ENCODE measurements at places on chromosomes 12 and 14.

DNA sequence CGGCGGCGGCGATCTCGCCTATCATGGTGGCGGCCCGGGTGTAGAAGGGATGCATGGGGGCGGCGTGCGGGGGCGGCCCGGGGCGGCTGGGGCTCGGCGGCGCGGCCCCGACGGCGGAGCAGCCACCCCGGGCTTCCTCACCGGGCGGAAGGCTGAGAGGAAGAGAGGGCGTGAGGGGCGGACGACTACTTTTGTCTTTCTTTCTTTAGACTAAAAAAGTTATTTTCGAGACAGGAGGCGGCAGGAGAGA is 240 bp downstream of the BTG1 start:
- no peak for DNase-seq

DNA sequence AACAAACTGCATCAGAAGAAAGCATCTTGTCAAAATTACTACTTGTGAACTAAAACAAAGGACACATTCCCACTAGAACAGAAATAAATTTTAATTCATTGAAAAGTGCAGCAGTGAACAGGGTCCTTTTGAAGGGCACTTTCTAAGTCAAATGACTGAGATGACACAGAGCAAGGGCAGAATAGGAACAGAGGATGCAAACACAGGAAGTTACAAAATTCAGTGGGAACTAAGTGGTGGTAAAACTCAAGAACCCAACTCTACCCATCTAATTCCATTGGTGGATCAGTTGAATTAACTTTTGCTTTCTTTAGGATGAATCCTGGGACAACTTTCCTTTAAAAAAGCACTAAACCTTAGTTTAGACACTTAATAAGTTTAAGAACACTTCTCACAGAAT is 45.8 kb downstream of the GNS start:
- no peak for DNase-seq

- DNase-seq: no peak
Measured at GRCh38 chr12:47741340-47741703, 16.0 kb upstream of the ENDOU start.

GRCh38 chr12:3752096-3752709 is 706 bp downstream of the CRACR2A start:
- no peak for DNase-seq

DNA sequence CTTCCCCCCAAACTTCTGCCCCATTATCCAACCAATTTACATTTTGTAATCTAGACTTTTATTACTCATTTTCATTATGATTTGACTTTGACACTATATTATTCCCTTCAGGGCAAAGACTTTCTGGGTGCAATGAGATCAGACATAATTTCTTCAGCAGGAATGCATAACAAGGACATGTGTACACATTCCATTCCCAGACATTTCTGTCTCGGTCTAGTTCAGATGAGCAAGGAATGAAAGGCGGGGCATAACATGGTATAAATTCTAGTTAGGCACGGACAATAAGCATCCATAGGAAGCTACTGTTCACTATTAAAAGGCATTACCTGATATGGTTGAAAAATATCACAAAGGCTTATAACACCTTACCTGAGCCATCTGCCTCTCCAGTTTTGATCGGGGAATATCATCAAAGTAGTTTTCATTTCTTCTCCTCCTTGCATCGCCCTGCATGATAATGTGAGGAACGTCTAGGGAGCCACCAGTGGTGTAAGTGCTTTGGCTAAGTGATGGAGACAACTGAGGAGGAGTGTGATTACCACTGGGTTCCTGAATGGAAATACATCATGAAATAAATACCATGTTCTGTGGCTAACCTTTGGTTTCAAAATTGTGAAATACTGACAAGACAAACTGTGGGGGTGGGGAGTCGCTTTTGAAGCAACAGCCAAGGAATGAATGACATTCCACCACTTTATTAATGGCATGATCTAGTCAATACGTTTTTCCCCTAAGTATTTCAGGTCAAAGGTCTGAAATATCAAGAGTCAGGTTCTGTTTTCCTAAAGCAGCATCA is 183.9 kb downstream of the APAF1 start:
- no peak for DNase-seq

- DNase-seq: no peak
Measured at GRCh38 chr14:29465095-29465494, 462.6 kb downstream of the PRKD1 start.

GRCh38 chr14:51643140-51643539 is 8.6 kb upstream of the FRMD6 start:
- DNase-seq: no peak

GRCh38 chr12:122875590-122876220 is 20.2 kb downstream of the VPS37B start:
- DNase-seq: no peak

DNA sequence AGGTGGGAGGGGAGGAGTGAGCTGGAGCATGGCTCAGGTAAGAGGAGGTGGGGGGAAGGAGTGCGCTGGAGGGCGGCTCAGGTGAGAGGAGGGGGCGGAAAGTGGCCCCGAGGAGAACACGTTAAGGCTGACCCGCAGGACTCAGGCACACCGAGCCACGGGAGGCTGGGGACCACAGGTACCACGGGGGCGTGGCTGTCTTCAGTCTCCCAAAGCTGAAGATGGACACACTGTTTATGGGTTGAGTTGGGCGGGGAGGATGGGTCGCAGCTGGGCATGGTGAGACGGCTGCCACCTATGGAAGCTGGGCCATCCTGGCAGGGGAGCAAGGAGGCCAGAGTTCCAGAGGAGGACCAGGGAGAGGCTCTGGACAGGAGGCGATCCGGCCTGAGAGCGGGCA is 23.5 kb downstream of the UBR7 start:
- no peak for DNase-seq

GRCh38 chr12:11510671-11511070 is 115.3 kb upstream of the PRB2 start:
- DNase-seq: no peak

GRCh38 chr12:31989571-31990362 is 30.6 kb downstream of the RESF1 start:
- no peak for DNase-seq

GRCh38 chr12:48008950-48009349 is 4.7 kb upstream of the COL2A1 start:
- DNase-seq: no peak

DNA sequence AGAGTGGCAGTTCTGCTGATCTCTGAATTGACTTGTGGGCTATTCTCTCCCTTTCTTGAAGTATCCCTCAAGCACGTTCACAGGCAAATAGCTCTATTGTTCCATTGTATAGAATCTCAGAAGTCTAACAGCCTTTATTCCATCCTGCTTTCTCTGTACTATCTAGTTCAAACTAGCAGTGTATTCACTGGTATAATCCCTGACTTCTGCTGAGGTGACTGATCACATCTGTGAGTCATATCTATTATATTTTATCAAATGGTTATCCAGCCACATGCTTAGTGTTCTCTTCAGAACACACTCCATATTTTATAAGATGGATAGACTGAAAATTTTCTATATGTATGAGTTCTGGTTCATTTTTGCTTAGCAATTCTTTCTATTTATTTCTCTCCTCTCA is 866.1 kb downstream of the C12orf50 start:
- no peak for DNase-seq

GRCh38 chr12:30976206-30976605 is 49.7 kb downstream of the TSPAN11 start:
- no peak for DNase-seq

DNA sequence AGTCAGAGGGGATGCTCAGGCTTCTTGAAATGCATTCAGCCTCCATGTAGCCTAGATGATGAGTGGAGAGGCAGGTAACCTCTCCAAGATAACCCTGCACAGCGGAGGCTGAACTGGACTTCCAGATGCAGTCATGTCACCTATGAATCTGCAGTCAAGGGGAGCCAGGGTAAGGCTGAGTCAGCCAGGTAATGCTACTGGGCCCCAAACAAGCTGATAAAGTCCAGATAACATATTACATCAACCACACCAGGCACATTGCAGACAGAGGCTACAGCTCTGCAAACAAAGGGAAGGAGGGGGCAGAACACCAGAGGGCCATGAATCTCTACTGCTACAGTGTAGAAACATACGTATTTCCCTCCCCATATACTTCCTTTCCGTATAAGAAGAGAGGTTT is 14.0 kb downstream of the RNASE9 start:
- no peak for DNase-seq

GRCh38 chr14:51419685-51420084 is 179.6 kb downstream of the TMX1 start:
- DNase-seq: no peak

DNA sequence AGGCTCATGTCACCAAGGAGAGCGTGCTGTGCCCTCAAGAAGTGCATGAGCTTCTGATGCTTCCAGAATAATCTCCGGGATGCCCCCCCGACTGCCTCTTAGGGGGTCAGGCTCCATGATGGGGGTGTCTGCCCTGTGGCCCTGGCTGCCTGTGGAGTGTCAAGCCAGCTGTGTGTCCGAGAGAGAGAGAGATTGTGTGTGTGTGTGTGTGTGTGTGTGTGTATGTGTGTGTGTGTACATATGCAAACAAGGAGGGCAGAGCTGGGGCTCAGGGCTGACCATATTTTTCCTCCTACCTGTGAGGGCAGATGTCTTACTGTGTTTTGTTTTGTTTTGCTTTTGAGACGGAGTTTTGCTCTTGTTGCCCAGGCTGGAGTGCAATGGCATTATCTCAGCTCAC is 5.6 kb upstream of the ALDH2 start:
- DNase-seq: no peak

GRCh38 chr14:32720927-32721326 is 217.8 kb upstream of the NPAS3 start:
- DNase-seq: no peak

- no peak for DNase-seq
Measured at GRCh38 chr14:98382662-98383061, 889.3 kb downstream of the BCL11B start.

All from GOT3 (cell line).